Activated naive CD4-positive, alpha-beta T cell (primary cell): ENCODE measurements at places on chromosomes 1 and 21.

DNA sequence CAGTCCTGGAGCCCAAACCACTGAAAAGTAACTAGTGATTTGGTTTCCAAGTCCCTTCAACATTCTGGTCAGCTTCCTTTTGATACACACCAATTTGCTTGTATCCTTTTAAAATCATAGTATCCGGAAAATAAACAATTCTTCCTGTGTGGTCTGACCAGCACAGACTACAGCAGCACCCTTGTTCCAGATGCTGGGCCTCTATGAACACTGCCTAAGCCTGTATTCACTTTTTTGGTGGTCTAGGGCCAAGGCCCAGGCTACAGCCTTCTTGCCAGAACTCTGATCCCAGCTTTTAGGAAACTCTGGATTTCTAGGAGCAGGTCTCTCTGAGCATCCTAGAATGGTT is 801 bp upstream of the DDAH1 start:
- no peak for DNase-seq

- DNase-seq = no peak
These were observed 24.8 kb downstream of the LEMD1 start for GRCh38 chr1:205396967-205397616.

- DNase-seq = no peak
These were observed 19.6 kb upstream of the RBM15 start for GRCh38 chr1:110319332-110320167.

- DNase-seq = peak; percentile 98
These were observed at the start of gene CDCA8 for GRCh38 chr1:37692078-37692833. TSS of gene CDCA8 (plus strand) at chr1:37692516. CDS start at chr1:37692691, 175 bp downstream.

- no peak for DNase-seq
These were observed 26.5 kb upstream of the PLXNA2 start for GRCh38 chr1:208270651-208271141.

DNA sequence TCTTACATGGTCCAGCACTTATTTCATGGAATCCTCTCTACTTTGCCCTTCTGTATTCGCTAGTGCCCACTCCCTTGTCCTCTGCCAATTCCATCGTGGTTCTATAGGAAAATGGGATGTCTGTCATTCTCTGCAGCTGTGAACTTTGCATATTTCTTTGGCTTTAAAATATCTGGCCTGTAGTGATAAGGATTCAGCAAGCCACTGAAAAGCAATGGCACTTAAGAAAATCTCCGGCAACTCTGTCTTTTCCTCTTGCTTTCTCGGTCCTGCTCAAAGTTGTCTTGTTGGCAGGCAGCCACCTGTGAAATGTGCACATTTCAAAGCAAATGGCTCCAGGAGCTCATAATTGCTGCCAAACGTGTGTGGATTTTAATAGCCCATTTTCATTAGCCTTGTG is 91.8 kb downstream of the CHD1L start:
- no peak for DNase-seq

- no peak for DNase-seq
These were observed 120.5 kb downstream of the ATF6 start for GRCh38 chr1:161886589-161886988.

DNA sequence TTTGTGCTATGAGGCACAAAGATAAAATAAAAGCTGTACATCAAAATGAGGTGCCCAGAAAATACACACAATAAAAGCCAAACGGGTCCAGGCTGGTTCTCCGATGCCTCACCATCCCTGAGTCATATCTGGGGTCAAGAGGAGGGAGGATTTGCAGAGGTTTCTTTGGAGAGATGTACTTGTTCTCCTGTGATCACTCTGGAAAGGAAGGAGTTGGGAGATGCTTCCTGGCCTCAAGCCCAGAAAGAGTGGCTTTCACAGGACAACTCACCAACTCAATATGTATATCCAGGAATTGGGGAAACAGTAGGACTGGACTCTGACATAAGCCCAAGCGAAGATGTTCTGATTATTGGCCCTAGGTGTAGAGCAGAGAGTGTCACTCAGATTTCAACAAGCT is 51.9 kb downstream of the DIPK1A start:
- no peak for DNase-seq

GRCh38 chr1:204830747-204831146 is 39.9 kb upstream of the NFASC start:
- no peak for DNase-seq
